ENCODE measurements at places on chromosomes 16 and 17. TPM values are rescaled to one million over a fixed set of nuclear protein-coding genes. Genes with fewer than 3 reads are reported as not detected.
A peak's percentile ranks its signal among the peaks of the same experiment; 100 is the strongest.

DNA sequence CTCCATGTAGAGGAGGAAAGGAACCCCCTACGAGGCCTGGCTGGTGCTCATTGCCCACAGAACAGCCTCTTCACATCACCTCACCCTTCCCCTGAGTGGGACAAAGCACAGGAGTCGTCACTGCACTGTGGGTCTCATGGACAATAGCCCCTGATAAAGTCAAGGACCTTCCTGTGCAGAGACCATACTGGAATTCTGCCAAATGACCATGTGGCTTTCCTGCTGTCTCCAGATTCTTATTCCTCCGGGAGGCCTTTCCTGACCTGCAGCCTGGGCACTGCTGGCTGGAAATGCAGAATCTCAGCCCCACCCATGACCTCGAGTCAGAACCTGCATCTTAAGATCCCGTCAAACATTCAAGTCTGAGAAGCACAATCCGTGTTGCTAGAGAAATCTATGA, 60.5 kb upstream of the ERN1 start:
- no peak for DNase-seq
- H3K4me3 ChIP-seq, result no peak overlapping the region
- no peak overlapping the region for H3K27ac ChIP-seq
- peaks cover 6% of the 10 kb centered on the region for H3K36me3 ChIP-seq
- peaks cover 5% of the 10 kb centered on the region for H3K4me1 ChIP-seq

SOX8 gene
- 10.1 TPM for total RNA-seq

OR3A2 gene
- 0.49 TPM for total RNA-seq

GRCh38 chr16:69089091-69089910, 16.2 kb upstream of the HAS3 start:
- H3K27ac ChIP-seq, result no peak overlapping the region
- H3K27me3 ChIP-seq, result no peaks in the 10 kb centered on the region
- H3K36me3 ChIP-seq, result no peaks in the 10 kb centered on the region

NECAB2 gene
- total RNA-seq, result not detected

- peaks cover 57% of the 10 kb centered on the region for H3K36me3 ChIP-seq
- no peaks in the 10 kb centered on the region for H3K4me1 ChIP-seq
- H3K4me3 ChIP-seq, result no peak overlapping the region
- no peak for DNase-seq
- H3K27ac ChIP-seq, result no peak overlapping the region
Measured at GRCh38 chr16:70553645-70554044, 30.0 kb downstream of the SF3B3 start.

TCAP gene
- 6.4 TPM for total RNA-seq

DNA sequence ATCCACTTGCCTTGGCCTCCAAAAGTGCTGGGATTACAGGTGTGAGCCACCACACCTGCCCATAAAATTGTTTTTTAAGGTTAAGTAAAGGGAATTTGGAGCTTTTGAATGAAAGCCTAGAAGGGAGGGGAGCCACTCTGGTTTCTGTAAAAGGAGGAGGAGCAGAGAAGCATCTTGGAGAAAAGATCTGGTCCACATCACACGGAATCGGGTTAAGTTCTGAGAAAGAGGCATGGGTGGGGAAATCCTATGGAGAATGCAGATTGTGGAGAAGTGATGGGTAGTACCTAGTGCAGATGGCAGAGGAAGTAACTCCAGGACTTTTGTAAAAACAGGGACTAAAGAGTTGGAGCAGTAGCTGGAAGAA, 18.3 kb upstream of the CEP112 start:
- no peak overlapping the region for H3K27ac ChIP-seq
- H3K36me3 ChIP-seq, result no peaks in the 10 kb centered on the region
- no peaks in the 10 kb centered on the region for H3K4me1 ChIP-seq
- H3K27me3 ChIP-seq, result no peaks in the 10 kb centered on the region
- H3K4me3 ChIP-seq, result no peak overlapping the region

GRCh38 chr17:58932956-58933355, 173.7 kb downstream of the TRIM37 start:
- no peaks in the 10 kb centered on the region for H3K4me1 ChIP-seq
- no peak for DNase-seq
- H3K27me3 ChIP-seq, result no peaks in the 10 kb centered on the region
- H3K4me3 ChIP-seq, result no peak overlapping the region
- no peak overlapping the region for H3K27ac ChIP-seq
- no peaks in the 10 kb centered on the region for H3K36me3 ChIP-seq

- H3K27ac ChIP-seq, result no peak overlapping the region
- no peaks in the 10 kb centered on the region for H3K27me3 ChIP-seq
- DNase-seq, result no peak
- peaks cover 6% of the 10 kb centered on the region for H3K4me1 ChIP-seq
- H3K4me3 ChIP-seq, result no peak overlapping the region
Measured at GRCh38 chr16:64983963-64984362, 137.9 kb downstream of the CDH11 start.

DNA sequence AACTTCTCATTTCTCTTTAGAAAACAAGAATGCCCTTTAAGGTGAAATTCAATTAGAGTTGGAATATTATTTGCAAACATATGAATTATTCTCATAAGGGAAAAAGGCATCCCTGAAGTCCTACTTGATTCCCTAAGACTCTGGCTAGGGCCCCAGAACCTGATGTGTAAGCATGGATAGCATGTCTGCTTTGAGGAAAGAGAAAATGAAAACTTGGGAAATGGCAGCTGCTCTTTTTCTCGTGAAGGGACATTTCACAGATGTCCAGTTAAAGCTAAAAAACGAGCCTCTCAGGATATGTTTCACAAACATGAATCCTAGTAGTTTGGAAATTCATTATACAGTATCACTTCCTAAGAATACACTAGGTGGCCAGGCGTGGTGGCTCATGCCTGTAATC, 112.3 kb upstream of the CLEC3A start:
- no peaks in the 10 kb centered on the region for H3K36me3 ChIP-seq
- H3K27ac ChIP-seq, result no peak overlapping the region
- H3K27me3 ChIP-seq, result no peaks in the 10 kb centered on the region
- no peak for DNase-seq

DNA sequence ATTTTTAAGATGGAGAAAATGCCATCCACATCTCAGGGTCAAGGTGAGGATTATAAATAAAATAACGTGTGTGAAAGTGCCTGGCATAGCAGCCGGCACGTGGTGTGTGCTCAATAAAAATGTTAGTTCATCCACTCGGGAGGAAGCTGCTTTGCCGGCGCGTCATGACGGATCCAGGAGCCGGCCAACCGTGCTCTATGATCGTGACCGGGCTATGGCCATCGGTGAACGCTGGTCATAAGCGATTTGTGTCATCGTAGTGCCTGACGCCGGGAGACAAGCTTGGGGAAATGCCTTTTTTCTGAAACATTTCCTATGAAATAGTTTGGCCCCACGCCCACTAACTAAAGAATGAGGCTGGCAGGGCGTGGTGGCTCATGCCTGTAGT, 74.0 kb downstream of the CMC2 start:
- peak; percentile 44 for DNase-seq
- peak overlapping the region; percentile 67 for H3K27ac ChIP-seq
- H3K4me3 ChIP-seq, result peak overlapping the region; percentile 77
- H3K4me1 ChIP-seq, result peaks cover 6% of the 10 kb centered on the region
- no peaks in the 10 kb centered on the region for H3K36me3 ChIP-seq
- H3K27me3 ChIP-seq, result no peaks in the 10 kb centered on the region

ACSM3 gene
- total RNA-seq, result 0.41 TPM

DNA sequence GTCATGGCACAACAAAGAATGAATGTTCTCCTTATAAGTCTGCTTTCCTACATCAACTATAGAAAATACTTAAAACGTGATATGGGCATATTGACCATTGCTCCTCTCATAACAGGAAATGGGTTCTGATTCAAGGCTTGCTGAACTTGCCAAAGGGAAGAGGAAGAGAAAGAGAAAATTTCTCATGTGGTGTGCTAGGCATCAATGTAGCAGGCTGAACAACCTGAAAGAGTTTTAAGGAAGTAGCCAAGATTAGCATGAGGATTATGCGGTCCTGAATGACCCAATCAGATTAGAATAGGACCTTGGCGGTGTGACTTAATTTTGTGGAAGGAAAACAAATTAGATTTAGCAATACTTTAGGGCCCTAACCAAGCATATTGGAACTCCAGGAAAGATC, 617.7 kb upstream of the CDH11 start:
- no peaks in the 10 kb centered on the region for H3K27me3 ChIP-seq
- DNase-seq, result no peak
- H3K4me3 ChIP-seq, result no peak overlapping the region
- H3K27ac ChIP-seq, result no peak overlapping the region
- no peaks in the 10 kb centered on the region for H3K4me1 ChIP-seq
- H3K36me3 ChIP-seq, result no peaks in the 10 kb centered on the region

- H3K36me3 ChIP-seq, result no peaks in the 10 kb centered on the region
- peaks cover 55% of the 10 kb centered on the region for H3K4me1 ChIP-seq
- H3K4me3 ChIP-seq, result no peak overlapping the region
- H3K27me3 ChIP-seq, result no peaks in the 10 kb centered on the region
Measured at GRCh38 chr17:34257299-34257985, 2.4 kb downstream of the CCL2 start.
